ENCODE measurements at places on chromosomes 4 and X. TPM values are rescaled to one million over a fixed set of nuclear protein-coding genes. Genes with fewer than 3 reads are reported as not detected.

Gene MAGEB10
- total RNA-seq: not detected

Gene CASP3
- 24.9 TPM for total RNA-seq

Gene MMAA
- total RNA-seq: 12.0 TPM

Gene MEPE
- total RNA-seq: not detected

Gene SLC6A14
- total RNA-seq: not detected

Gene RTL9
- total RNA-seq: not detected

Gene MAOA
- not detected for total RNA-seq

Gene KIF4A
- 0.17 TPM for total RNA-seq

Gene RAI2
- 1.2 TPM for total RNA-seq

Gene AP1S2
- total RNA-seq: 23.9 TPM

Gene CHST7
- 11.4 TPM for total RNA-seq

Gene MSANTD1
- total RNA-seq: 2.0 TPM

Gene GCNA
- 11.4 TPM for total RNA-seq
